ENCODE measurements at places on chromosomes 7 and 10.

DNA sequence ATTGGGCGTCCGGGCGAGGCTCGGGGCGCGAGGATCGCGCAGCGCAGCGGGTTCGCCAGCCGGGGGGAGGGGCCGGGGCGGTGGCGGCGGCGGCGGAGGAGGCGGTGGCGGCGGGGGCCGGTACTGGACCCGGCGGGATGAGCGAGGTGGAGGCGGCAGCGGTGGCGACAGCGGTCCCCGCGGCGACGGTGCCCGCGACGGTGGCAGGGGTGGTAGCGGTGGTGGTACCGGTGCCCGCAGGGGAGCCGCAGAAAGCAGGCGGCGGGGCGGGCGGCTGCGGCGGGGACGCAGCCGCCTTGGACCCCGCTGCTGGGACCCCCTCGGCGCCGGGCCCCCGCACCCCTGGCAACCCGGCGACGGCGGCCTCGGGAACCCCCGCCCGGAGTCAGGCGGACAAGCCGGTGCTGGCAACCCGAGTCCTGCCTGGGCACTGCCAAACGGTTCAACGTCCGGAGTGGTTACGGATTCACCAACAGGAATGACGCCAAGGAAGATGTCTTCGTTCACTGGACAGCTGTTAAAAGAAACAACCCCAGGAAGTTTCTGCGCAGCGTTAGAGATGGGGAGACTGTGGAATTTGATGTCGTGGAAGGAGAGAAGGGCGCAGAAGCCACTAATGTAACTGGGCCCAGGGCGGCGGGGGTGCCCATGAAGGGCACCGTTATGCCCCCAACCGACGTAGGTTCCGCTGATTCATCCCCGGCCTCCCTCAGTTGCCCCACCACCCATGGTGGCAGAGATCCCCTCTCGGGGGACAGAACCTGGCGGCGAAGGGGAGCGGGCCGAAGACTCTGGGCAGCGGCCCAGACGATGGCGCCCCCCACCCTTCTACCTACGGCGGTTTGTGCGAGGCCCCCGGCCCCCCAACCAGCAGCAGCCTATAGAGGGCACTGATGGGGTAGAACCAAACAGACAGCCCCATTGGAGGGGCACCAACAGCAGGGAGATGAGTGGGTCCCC is 100.3 kb upstream of the CPXM2 start:
- DNase-seq: no peak

DNA sequence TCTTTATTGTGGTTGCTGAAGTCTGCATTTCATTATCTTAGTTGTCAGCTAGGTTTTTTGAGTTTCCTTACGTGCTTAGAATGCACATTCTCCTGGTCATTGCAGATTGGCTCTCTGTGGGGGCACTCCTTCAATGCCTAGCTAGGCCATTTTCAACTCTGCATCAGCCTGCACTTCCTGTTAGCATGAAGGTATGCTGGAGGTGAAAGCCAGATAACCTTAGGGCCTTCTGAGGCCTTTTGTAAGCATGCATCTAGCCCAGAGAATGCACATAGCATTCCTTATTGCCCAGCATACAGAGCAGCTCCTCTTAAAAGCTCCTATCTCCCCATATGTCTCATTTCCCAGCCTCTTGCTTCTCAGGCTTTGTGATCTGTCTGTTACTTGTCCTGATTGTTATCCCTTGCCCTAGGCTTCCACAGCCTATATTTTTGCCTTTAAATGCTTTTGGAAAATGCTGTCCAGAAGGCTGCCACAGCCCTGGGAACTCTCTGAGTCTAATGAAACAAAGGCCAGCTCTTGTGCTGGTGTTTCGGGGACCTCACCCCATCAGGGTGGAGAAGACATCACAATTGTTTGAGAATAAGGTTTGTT is 108.1 kb upstream of the IGFBP3 start:
- no peak for DNase-seq

DNA sequence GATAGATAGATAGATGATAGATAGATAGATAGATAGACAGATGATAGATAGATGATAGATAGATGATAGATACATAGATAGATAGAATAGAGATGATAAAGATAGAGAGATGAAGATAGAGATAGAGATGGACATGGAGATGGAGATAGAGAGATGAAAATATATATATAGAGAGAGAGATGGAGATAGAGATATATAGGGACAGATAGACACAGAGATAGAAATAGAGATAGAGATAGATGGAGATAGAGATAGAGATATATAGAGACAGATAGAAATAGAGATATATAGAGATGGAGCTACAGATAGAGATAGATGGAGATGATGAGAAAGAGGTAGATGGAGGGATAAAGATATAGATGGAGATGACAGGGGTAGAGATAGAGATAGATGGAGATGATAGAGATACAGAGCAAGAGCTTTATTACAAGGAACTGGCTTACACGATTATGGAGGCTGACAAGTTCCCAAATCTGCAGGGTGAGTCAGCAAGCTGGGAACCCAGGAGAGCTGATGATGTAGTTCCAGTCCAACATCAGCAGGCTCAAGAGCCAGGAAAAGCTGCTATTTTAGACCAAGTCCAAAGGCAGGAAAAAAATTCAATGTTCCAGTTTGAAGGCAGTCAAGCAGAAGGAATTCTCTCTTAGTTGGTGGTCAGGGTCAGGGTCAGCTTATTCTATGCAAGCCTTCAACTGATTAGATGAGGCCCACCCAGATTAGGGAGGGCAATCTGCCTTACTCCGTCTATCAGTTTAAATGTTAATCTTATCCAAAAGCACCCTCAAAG is 37.1 kb downstream of the CAV1 start:
- no peak for DNase-seq

DNA sequence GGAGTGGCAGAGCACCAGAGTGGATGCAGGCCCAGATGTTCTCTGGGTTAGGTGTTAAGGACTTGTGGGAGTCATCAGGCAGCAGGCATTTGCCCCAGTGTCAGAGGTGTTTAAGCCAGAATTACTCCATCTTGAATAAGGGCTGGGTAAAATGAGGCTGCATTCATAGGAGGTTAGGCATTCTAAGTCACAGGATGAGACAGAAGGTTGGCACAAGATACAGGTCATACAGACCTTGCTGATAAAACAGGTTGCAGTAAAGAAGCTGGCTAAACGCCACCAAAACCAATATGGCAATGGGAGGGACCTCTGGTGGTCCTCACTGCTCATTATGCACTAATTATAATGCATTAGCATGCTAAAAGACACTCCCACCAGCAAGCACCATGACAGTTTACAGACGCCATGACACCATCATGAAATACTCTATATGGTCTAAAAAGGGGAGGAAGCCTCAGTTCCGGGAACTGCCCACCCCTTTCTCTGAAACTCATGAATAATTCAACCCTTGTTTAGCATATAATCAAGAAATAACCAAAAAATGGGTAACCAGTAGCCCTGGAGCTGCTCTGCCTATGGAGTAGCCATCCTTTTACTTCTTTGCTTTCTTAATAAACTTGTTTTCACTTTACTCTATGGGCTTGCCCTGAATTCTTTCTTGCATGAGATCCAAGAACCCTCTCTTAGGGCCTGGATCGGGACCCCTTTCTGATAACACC is 882 bp upstream of the LRRC61 start:
- peak; percentile 77 for DNase-seq

DNA sequence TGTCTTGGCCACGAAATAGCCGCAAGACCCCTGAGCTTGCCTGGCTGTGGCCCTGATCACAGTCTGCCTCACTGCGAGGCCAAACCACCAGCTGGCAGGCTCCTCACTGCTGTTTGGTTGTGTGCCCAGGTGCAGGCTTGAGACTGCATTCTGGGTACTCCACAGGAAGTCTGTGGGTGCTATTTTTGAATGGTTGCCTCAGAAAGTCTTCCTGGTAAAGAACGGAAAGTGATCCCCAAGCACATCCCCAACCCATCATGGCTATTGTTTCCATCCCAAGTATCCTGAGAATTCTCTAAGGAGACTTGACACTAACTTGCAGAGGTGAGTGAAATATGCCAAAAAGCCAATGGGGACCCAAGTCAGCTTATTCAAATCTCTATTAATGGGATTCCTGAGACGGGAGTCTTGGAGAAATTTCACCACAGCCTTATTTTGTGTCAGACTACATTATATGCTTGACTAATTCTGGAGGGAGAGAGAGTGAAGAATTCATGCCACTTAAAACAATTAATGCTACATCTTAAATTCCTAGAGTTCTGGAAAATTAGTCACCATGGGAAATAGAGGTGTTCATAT is 170.9 kb downstream of the RAMP3 start:
- DNase-seq: no peak

- DNase-seq: no peak
Observed at GRCh38 chr7:1329966-1330800, 97.5 kb downstream of the UNCX start.

GRCh38 chr10:129560361-129560760 is 93.3 kb downstream of the MGMT start:
- no peak for DNase-seq

- DNase-seq: no peak
Observed at GRCh38 chr7:1693419-1693990, 23.4 kb downstream of the ELFN1 start.

- DNase-seq: no peak
Observed at GRCh38 chr10:672203-672602, 17.3 kb downstream of the DIP2C start.

- no peak for DNase-seq
Observed at GRCh38 chr7:30451539-30452279, 26.9 kb downstream of the NOD1 start.

GRCh38 chr10:106873770-106874603 is 290.5 kb downstream of the SORCS1 start:
- DNase-seq: no peak

GRCh38 chr10:623477-624311 is 65.8 kb downstream of the DIP2C start:
- no peak for DNase-seq

- DNase-seq: no peak
Observed at GRCh38 chr7:94044806-94045205, 40.7 kb upstream of the BET1 start.

DNA sequence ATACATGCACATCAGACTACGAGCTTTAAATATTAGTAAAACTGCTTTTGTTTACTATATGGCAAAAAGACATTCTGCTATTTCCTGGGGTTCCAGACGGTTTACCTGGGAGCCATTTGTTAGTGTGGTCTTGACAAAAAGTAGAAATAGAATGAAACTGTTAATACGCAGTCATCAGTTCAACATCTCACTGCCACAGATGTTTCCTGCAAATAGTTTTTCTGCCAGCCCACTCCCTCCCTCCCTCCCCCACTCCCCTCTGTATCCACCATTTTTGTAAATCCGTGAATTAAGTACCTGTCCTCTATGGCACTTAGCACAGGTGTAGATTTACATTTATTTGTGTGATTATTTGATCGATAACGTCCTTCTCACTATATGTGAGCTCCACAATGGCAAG is 74.6 kb upstream of the TPK1 start:
- no peak for DNase-seq

GRCh38 chr7:104530251-104530650 is 201.8 kb downstream of the LHFPL3 start:
- DNase-seq: no peak

GRCh38 chr7:95886501-95887090 is 114.2 kb downstream of the DYNC1I1 start:
- DNase-seq: no peak

DNA sequence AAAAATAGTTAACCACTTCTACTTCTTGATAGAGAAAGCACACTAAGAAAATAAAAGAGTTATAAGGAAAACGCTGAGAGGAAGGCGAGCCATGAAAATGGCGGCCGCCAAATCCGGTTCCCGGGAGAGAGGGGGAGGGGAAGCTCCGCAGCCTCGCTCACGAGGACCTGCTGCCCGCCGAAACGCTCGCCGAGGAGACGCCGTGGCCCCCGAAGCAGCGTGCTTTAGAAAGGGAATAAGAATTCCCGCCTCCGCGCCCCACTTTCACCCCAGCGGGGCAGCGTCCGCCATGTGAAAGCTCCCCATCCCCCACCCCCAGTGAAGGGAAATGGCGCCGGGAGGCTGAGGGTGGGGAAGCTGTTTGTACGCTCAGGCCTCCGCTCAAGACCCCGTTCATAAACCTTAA is 505 bp downstream of the HNRNPA2B1 start:
- DNase-seq: peak; percentile 77

GRCh38 chr7:118053353-118053752 is 130.6 kb upstream of the LSM8 start:
- no peak for DNase-seq

DNA sequence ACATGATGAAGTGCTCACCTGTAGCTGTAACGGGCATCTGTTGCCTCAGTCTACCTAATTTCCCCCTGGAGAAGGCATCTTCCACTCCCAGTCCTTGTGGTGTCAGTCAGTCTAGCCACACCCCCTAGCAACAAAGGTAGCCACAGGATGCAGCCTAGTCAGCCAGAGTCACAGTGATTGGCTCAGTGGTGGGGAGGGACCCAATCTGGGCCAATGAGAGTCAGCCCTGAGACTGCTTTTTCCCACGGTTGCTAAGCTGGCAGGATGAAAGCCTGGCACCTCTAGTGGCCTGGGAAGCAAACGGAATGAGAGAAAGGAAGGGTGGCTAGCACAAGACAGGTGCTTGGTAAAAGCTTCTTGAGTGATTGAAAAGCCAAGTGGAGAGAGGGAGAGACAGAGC is 118.6 kb downstream of the SH3PXD2A start:
- DNase-seq: peak; percentile 24

DNA sequence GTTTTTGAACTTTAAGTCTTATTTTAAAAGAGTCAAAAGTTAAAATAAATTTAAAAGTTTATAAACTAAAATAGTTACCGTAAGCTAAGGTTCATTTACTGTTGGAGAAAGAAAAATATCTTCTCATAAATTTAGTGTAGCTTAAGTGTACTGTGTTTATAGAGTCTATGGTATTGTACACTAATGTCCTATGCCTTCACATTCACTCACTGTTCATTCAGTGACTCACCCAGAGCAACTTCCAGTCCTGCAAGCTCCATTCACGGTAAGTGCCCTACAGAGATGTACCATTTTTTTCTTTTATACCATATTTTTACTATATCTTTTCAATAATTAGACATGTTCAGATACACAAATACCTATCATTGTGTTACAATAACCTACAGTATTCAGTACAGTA is 97.6 kb downstream of the PTN start:
- DNase-seq: no peak

DNA sequence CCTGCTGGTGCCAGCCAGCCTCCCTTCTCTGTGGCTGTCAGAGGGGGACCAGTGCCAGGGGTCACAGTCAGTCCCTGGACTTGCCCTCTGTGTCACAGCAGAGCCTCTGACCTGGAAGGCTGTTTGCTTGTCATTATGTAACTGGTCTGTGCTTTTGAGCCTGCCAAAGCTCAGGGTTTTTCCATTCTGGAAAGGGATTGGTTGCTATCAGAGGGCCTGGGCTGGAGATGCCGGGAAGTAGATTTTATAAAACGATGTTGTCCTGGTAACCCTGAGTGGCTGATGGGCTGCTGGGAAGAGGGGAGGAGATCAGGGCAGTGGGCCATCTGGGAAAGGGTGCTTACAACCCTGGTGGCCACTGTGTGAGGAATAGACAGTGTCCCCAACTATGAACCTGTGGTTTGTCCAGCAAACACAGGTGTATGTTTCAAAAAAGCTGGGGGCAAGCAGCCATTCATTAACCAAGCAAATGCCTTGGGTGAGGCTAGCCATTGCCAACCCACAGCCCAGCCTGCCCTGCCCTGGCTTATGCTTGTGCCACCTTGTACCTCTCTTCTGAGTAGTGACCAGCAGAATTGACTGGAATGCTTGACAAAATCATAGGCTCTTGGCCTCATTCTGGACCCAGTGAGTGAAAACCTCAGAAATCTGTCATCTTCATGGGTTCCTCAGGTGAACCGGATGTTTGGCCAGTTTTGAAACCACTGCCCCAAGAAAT is 21.6 kb downstream of the SFTPD start:
- DNase-seq: no peak
